Retina (tissue), 1 donor: ENCODE measurements at places on chromosomes 1 and 21.

- no peak for DNase-seq
Measured at GRCh38 chr21:25176637-25177412, 430.5 kb downstream of the MRPL39 start.

GRCh38 chr21:16800536-16801275 is 712.1 kb upstream of the CXADR start:
- no peak for DNase-seq

GRCh38 chr1:909861-910310 is 13.8 kb upstream of the SAMD11 start:
- no peak for DNase-seq

DNA sequence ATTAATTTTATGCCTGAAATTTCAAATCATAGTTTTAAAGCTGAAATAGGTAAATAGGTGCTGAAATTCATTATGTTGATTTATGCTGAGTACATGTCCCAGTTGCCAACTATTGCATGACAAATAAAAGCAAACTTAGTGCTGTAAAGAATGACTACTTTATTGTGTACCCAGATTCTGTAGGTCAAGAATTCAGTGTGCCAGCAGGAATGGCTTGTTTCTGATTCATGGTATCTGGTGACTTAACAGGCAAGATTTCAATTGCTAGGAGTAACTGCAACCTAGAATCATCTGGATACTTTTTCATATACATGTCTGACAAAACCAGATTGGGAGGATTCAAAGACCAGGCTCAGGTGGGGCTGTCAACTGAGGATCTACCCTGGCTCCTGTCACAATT is 678.4 kb upstream of the ADAMTS5 start:
- no peak for DNase-seq

- DNase-seq = no peak
Measured at GRCh38 chr1:56525489-56526041, 53.8 kb downstream of the PLPP3 start.
